ENCODE measurements at places on chromosomes 6 and 20. TPM values are rescaled to one million over a fixed set of nuclear protein-coding genes. Genes with fewer than 3 reads are reported as not detected.

GRCh38 chr6:56625356-56625755, 17.3 kb downstream of the DST start:
- no peak for DNase-seq

GRCh38 chr6:107540465-107540857, 50.5 kb downstream of the SOBP start:
- no peak for DNase-seq

GRCh38 chr20:11275740-11276139, 601.9 kb upstream of the JAG1 start:
- no peak for DNase-seq

DNA sequence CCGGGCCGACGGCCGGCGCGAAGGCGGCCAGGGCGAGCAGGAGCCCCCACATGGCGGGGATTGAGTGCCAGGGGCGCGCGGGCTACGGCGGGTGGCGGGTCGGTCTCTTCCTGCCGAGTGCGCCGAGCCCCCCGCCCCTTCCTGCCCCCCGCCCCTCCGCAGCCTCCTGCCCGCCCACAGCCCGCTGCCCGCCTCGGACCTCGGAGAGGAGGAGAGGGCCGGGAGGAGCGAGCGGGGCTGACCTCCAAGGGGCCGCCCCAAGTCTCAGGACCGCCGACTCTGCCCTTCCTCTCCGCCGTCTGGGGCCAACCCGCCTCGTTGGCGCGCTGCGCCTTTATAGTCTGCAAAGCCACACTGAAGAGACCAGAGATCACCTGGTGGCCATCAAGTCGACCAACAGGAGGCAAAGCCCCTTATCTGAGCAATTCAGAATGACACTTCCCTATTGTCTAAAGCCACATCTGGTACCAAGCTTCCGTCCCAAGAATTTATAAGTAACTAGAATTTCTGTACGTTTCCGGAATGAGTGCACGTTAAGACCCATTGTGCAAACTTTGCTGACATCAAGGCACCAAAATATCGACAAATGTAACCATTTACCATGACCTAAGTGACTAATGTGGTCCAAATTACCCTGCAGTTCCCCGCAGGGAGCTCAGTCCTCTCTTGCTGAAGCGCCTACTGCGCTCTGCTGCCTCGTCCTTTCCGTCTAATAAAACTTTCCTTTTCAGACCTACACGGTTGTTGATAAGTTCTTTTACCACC, at the start of gene CPXM1:
TSS of gene CPXM1 (minus strand) at position 107 of the 765 bp plus-strand sequence. CDS start at position 52, 55 bp downstream.
- DNase-seq = peak; percentile 44

Gene ENPP4
- total RNA-seq = 6.6 TPM

Gene ADGRB3
- not detected for total RNA-seq

GRCh38 chr6:45156075-45156474, 172.1 kb upstream of the RUNX2 start:
- peak; percentile 24 for DNase-seq

GRCh38 chr20:59696476-59696875, 92.1 kb downstream of the PHACTR3 start:
- DNase-seq = no peak

Gene PRR18
- total RNA-seq = 0.11 TPM

Gene TASP1
- 8.5 TPM for total RNA-seq

- DNase-seq = no peak
These were observed 3.2 kb downstream of the SNRPB start for GRCh38 chr20:2467412-2467811.

Gene CTCFL
- total RNA-seq = not detected

GRCh38 chr20:237929-238328, 10.9 kb downstream of the DEFB129 start:
- DNase-seq = no peak

GRCh38 chr6:75479712-75480111, 13.9 kb downstream of the FILIP1 start:
- DNase-seq = no peak

DNA sequence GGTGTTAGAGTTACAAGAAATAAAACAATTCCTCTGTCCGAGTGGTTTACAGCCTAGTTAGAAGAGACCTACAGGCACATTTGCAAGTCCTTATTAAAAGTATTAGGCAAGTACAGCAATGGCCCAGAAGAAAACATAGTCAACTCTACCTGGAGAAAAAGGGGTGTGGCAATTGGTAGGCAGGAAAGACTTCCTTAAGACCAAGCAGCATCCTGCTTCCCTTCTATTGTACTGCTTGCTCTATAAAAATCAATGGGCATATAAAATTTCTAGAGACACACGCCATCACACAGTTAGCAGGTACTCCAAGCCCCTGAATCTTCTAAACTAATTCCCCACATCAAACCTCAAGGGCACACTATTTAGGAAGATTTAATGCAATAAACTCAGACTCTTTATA, 185.6 kb downstream of the ATXN1 start:
- no peak for DNase-seq

DNA sequence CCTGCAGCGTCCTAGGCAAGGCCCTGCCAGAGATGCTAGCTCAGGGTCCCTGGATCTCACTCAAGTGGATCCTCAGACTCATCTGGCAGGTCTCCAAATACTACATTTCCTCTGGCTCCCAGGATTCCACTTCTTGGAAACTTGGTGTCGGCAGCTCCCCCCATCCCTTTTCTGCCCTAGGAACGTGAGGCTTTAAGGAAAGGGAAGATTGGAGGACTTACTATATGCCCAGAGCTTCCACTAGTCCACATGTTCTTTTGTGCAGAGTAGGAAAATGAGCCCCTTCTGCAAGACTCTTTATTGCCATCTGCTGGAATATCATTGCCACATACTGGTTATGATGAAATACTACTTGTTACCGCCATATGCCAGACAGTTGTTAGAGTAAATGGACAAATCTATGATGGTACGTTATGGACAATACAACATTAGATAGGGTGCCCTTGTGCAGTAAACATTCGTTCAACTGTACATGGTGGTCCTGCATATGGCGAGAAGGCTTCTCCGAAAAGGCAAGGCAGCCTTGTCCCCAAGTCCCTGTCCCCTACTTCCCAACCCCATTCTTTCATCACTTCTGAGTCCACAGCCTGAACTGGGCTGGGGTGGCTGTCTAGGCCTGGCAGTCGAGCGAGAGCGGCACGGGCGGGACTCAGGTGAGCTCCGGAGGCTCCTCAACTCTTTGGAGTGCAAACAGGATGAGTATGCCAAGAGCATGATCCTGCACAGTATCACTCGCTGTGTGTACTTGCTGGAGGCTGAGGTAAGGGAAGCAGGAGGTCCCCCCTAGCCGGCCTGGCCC, 780 bp downstream of the ARMC12 start:
- DNase-seq = no peak

All from activated CD4-positive, alpha-beta T cell treated with anti-CD3 and anti-CD28 coated beads for 36 hours (primary cell).